ENCODE measurements at places on chromosomes 7 and 10. TPM values are rescaled to one million over a fixed set of nuclear protein-coding genes. Genes with fewer than 3 reads are reported as not detected.

GRCh38 chr10:124864421-124865193, 63.0 kb downstream of the ABRAXAS2 start:
- H3K4me3 ChIP-seq = no peak overlapping the region
- no peaks in the 10 kb centered on the region for H3K4me1 ChIP-seq
- H3K27me3 ChIP-seq = peaks cover 4% of the 10 kb centered on the region

DNA sequence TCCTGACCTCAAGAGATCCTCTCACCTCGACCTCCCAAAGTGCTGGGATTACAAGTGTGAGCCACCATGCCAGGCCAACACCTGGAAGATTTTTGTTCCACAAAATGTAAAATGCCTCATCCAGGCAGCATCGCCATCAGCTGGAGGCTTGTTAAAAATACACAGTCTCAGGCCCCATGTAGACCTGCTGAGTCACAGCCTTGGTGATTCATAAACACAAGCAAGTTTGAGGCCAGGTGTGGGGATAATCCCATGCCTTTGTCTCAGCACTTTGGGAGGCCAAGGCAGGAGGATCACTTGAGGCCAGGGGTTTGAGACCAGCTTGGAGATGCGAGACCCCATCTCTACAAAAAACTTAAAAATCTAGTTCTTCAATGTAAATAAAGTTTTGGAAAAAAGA, 49.1 kb upstream of the FOXK1 start:
- H3K36me3 ChIP-seq = no peaks in the 10 kb centered on the region
- H3K27me3 ChIP-seq = peaks cover 6% of the 10 kb centered on the region
- H3K4me1 ChIP-seq = no peaks in the 10 kb centered on the region
- no peak overlapping the region for H3K4me3 ChIP-seq

GRCh38 chr10:122374859-122375678, 561 bp downstream of the PLEKHA1 start:
- H3K36me3 ChIP-seq = peaks cover 2% of the 10 kb centered on the region
- peaks cover 65% of the 10 kb centered on the region for H3K27me3 ChIP-seq
- DNase-seq = peak; percentile 60
- peaks cover 18% of the 10 kb centered on the region for H3K4me1 ChIP-seq
- peak overlapping the region; percentile 3 for H3K27ac ChIP-seq

- H3K27ac ChIP-seq = no peak overlapping the region
- no peak overlapping the region for H3K4me3 ChIP-seq
- H3K36me3 ChIP-seq = no peaks in the 10 kb centered on the region
- peaks cover 3% of the 10 kb centered on the region for H3K4me1 ChIP-seq
Observed at GRCh38 chr10:44908066-44908749, 2.9 kb upstream of the TMEM72 start.

DNA sequence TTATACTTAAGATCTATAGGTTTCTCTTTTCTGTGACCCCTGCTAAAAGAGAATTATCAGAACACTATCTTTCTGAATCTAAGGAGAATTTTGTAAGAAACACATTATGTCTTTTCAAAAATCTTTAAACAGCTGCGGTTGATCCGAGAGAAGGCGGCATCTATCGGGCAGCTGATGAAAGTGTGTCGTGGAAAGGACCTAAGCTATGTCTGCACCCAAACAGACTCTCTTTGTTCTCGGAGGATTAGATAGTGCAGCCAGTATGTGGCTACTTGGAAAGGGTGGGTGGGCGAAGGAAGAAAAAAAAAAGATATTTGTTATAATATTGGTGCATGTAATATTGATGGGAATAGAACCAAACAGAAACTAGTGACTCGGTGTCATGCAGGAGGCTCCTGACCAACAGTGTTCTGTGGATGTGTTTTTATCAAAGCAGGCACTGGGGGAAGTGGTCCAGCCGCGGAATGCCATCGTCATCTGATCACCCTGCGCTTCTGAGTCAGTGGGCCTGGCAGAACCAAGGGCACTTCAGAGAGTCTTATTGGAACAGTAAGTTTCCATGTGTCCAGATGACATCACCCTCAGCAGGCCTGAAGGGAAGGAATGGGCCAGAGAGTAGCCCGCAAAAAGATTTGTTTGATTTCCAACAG, 509.7 kb upstream of the AKR1E2 start:
- no peak overlapping the region for H3K27ac ChIP-seq
- no peaks in the 10 kb centered on the region for H3K36me3 ChIP-seq
- no peak for DNase-seq
- H3K4me1 ChIP-seq = no peaks in the 10 kb centered on the region
- H3K4me3 ChIP-seq = no peak overlapping the region

GRCh38 chr7:2229467-2229866, 3.3 kb downstream of the MAD1L1 start:
- DNase-seq = no peak
- peaks cover 25% of the 10 kb centered on the region for H3K36me3 ChIP-seq
- peaks cover 32% of the 10 kb centered on the region for H3K4me1 ChIP-seq
- H3K27me3 ChIP-seq = no peaks in the 10 kb centered on the region

GRCh38 chr10:123149568-123150270, 1.8 kb downstream of the HMX2 start:
- DNase-seq = no peak
- H3K4me3 ChIP-seq = peak overlapping the region; percentile 61
- peaks cover 56% of the 10 kb centered on the region for H3K4me1 ChIP-seq
- H3K36me3 ChIP-seq = peaks cover 15% of the 10 kb centered on the region
- H3K27me3 ChIP-seq = peaks cover 55% of the 10 kb centered on the region
- H3K27ac ChIP-seq = no peak overlapping the region

DNA sequence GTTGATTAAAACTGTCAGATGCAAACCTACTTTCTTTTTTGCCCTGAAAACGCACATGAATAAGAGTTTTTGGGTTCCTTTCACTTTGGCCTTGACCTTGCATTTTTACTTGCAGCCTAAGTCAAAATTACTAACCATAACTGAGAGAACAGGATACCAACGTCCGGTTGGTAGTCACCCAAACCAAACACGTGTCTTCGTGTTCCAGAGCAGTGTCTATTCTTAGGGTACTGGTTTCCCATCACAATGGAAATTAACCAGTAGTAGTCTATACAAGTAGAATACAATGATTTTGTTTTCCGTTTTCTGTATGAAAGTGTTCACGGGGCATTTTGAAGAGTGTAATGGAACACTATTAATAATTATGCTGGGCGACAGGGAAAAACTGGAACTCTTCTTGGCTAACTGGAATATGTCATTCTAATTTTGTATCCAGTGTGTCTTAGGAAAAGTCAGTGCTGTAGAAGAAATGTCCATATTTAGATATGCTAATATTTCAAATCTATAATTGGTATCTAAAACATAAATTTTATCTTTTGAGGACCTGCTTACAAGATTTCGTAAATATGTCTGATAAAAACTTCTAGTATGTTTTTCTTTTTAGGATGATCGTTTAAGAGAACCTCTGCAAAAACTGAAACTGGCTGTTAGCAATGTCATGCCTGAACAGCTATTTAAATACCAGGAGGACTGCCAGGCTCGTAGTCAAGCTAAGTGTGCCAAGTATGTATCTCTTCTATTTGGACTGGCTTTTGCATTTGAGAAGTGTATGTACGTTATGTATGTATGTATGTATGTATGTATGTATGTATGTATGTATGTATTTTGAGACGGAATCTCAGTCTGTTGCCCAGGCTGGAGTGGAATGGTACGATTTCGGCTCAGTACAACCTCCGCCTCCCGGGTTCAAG, 40.9 kb downstream of the UBN2 start:
- no peak for DNase-seq
- H3K4me3 ChIP-seq = no peak overlapping the region

DNA sequence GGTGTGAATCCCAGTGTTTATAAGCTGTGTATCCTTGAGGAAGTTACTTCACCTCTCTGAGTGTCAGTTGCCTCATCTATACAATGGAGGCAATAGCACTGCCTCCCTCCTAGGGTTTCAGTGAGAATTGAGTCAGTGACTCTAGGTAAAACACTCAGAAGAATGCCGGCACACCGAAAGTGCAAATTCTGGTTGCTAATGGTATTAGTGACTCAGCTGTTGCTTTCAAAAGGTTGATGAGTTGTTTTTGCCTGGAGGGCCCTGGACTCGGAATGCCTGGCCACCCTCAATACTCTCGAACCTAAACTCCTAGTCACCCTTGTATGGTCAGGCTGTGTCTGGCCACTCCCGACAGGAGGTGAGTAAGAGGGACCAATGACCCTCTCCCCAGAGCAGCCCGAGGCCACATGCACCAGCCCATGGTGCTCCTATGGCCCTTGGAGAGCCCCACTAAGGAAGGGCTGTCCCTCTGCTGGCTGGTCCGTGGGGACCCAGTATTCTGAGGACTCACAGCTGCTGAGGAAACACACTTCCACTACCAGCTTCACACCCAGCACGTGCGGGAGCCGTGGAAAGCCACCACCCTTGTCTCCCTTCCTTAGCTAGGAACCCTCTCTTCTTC, 60.2 kb downstream of the CALML3 start:
- peaks cover 10% of the 10 kb centered on the region for H3K27me3 ChIP-seq
- no peak for DNase-seq
- H3K27ac ChIP-seq = no peak overlapping the region
- no peaks in the 10 kb centered on the region for H3K36me3 ChIP-seq
- H3K4me3 ChIP-seq = no peak overlapping the region

- H3K4me1 ChIP-seq = peaks cover 5% of the 10 kb centered on the region
- H3K27ac ChIP-seq = no peak overlapping the region
- H3K27me3 ChIP-seq = peaks cover 12% of the 10 kb centered on the region
- H3K36me3 ChIP-seq = no peaks in the 10 kb centered on the region
- DNase-seq = no peak
- H3K4me3 ChIP-seq = no peak overlapping the region
Observed at GRCh38 chr10:78405231-78405630, 371.6 kb downstream of the RPS24 start.

DNA sequence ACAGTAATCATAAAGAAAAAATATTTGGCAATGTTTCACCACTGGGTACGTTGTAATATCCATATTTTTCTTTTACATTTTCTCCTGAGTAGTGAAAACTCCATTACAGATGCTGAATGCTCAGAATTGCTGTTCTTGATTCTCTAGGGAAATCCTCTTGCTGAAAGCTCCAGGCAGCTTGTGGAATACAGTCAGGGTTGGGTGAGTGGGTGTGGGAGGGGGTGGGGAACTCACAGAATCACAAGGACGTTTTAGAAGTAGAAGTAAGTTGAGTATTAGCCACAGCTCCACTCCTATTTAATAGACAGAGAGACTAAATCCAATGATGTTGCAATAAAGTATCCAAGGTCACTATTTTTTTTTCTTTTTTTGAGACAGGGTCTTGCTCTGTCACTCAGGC, 1270.9 kb downstream of the TYW1 start:
- H3K4me3 ChIP-seq = no peak overlapping the region
- no peak for DNase-seq
- H3K27me3 ChIP-seq = no peaks in the 10 kb centered on the region
- H3K4me1 ChIP-seq = no peaks in the 10 kb centered on the region
- H3K27ac ChIP-seq = no peak overlapping the region
- H3K36me3 ChIP-seq = no peaks in the 10 kb centered on the region

DNA sequence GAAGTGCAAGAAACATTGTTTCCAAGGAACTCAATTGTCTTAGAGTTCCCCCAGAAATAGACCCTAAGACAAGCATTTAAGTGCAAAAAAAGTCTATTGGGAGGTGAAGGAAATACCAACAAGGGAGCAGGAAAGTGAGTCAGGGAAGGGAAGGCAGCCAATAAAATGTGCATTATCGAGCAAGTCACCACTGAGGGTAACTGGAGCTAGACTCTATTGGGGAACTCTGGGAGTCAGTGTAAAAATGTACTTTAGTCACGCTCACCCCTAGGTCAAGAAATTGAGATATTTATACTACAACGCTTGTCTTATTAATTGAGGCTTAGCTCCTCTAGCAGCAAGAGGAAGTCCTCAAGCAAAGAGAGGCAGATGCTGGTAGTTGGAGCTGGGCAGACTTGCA, 137.7 kb downstream of the RTKN2 start:
- H3K36me3 ChIP-seq = peaks cover 27% of the 10 kb centered on the region
- H3K4me3 ChIP-seq = no peak overlapping the region
- DNase-seq = no peak
- no peak overlapping the region for H3K27ac ChIP-seq
- peaks cover 17% of the 10 kb centered on the region for H3K4me1 ChIP-seq

DNA sequence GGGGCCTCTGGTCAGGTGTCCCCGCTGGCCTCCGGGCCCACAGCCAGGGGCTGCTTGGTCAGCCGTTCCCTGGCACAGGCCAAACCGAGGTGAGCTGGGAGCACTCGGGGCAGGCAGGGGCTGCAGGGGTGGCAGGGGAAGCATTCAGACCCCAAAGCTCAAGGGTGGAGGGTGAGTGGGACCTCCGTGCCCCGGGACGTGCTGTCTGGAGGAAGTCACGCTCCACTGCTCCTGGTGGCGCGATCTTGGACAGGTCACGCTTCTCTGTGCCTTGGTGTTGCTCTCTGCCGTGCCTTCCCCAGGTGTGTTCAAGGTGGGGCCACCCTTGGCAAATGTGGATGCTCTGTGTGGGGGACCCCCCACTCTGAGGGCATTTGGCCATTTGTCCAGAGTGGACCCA, 24.6 kb upstream of the ELFN1 start:
- no peaks in the 10 kb centered on the region for H3K27me3 ChIP-seq
- H3K27ac ChIP-seq = no peak overlapping the region
- DNase-seq = no peak

DNA sequence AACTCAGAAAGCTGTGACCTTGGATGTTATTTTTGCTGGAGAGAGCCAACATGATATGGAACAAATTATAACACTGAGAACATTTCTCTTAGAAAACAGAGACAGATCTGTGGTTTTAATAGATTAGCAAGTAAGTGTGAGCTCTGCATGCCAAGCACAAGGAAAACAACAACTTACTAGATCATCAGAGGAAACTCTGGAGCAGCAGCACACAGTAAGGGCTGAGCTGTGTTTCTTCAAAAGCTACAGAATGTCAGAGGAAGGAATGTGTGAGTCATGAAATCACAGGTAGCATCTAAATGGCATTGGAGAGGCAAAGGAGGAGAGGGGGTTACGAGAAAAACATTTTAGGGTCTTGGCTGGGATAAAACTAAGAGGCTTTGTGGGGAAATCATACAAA, 283.4 kb upstream of the FZD8 start:
- DNase-seq = no peak
- H3K27me3 ChIP-seq = no peaks in the 10 kb centered on the region
- no peak overlapping the region for H3K27ac ChIP-seq
- H3K4me1 ChIP-seq = no peaks in the 10 kb centered on the region

- no peaks in the 10 kb centered on the region for H3K36me3 ChIP-seq
- no peak for DNase-seq
- H3K4me1 ChIP-seq = no peaks in the 10 kb centered on the region
- H3K27me3 ChIP-seq = no peaks in the 10 kb centered on the region
Observed at GRCh38 chr7:77575187-77575586, 38.1 kb downstream of the PTPN12 start.

- H3K27me3 ChIP-seq = peaks cover 5% of the 10 kb centered on the region
- no peak overlapping the region for H3K4me3 ChIP-seq
- no peak for DNase-seq
- no peak overlapping the region for H3K27ac ChIP-seq
- H3K36me3 ChIP-seq = no peaks in the 10 kb centered on the region
- H3K4me1 ChIP-seq = no peaks in the 10 kb centered on the region
Observed at GRCh38 chr7:47778153-47778661, 170.1 kb downstream of the PKD1L1 start.

Gene INSYN2A
- total RNA-seq = not detected

Gene ZP3
- 6.7 TPM for total RNA-seq

Gene TMEM176A
- not detected for total RNA-seq

Gene NACAD
- 0.60 TPM for total RNA-seq

Gene CLRN3
- not detected for total RNA-seq

Gene SPAM1
- not detected for total RNA-seq

Gene GNAT3
- total RNA-seq = not detected

Gene CDHR1
- 0.38 TPM for total RNA-seq

Gene STOX1
- 0.60 TPM for total RNA-seq

Gene FAM170B
- 0.15 TPM for total RNA-seq

Gene IFIT1
- total RNA-seq = 71.6 TPM

Gene OR6B1
- not detected for total RNA-seq
